Cardiac fibroblast (primary cell): ENCODE measurements at places on chromosomes 6 and 20.

DNA sequence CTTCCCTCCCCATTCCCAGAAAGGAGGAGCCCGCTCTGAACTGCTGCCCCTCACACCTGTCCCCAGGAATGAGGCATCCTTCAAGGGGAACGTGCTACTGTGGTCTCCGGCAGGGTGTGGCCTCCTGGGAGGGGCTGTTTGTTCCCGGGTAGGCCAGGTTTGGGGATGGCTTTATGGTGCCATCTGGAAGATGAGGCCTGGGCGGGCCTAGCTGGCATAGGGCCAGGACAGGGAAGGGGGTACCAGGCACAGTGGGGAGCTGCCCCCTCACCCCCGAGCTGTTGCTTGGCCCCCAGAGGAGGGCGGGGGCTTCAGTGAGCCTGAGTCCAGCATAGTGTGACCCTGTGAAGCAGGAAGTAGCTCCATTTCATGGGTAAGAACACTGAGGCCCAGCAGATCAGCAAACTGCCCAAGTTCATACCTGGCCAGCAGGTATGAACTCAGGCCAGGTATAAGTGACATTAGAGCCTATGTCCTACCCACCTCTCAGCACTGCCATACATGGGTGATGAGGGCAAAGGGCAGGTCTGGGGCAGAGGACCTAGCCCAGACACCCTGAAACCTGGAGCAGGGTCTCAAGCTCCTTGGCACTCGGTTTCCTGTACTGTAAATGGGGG lies 17.5 kb upstream of the SPDEF start:
- DNase-seq, result no peak

- no peak for DNase-seq
Observed at GRCh38 chr6:161890832-161891297, 617.0 kb upstream of the AGPAT4 start.

DNA sequence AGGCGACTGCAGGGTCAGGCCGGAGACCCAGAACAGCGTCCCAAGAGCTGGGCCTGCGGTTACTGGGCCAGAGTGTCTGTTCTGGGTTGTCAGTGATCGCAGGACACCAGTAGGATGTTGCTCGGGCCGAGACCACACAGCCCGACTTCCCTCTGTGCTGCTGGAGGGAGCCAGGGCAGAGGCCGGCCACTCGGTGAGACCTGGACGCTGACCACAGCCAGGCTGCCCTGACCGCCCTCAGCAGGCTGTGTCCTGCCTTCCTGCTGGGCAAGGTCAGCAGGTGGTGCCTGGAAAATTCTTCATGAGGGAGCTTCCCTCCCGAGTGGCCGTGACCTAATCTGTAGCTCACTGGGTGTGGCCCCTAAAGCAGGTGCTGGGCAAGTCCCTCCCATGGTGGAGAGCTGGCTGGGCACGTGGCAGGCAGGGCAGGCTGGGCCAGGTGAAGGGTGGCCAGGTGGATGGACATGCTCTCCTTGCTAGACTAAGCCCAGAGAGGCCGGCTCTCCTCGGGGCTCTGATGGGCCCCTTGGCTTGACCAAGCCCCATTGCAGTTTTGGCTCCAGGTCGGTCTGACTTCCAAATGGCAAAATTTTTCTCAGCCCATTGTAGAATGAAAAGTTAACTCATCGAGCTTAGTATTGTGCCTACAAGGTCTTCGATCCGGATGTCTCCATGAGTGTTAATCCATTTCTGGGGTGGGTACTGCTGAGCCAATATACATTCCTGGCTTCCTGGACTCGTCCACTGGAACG lies 1.9 kb downstream of the SLCO4A1 start:
- DNase-seq, result no peak

DNA sequence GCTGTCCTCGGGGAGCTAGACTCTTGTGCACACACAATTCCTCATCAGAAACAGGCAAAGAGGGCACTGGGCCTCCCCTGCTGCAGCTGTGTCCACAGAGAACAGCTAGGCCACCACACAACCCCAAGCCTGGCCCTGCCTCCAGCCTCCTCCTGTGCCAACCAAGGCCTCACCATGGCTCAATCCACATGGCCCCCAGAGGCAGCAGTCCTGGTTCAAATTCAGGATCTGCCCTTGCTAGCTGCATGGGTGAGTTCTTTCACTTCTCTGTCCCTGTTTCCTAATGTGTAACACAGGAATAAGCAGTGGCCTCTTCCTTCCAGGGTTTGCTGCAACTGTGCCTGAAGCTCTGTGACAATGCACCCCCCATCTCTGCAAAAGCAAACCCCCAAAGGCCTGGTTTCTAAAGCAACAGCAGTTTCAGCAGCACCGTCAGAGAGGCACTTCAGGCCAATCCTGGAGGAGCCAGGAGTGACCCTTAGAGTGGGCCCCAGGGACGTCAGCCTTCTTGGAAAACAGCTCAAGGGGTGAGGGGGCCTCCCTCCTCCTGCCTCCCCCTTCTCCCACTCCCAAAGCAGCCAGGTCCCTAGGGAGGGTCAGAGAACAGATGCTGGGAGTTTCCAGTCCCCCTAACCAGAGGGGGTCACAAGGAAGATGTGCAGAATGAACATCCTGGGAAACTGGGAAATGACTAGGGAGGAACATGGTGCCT lies 2.2 kb downstream of the ADISSP start:
- DNase-seq, result no peak

DNA sequence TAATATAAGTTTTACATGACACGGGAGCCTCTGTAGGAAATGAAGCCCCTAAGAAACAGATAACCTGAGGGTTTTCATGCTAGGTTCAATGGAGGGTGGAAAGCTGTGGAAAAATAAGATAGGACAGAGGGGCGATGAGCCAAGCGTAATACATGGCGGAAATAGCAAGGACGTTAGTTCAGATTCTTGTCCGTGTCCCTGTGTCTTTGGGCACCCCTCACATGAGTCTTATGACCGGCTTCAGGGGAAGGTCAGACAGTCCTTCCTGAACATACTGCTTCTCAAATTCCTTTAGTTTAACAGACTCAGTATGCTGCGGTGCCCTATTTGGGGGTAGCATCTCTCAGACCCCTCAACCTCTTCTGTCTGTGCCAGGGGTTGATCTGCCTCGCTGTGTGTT lies 20.8 kb downstream of the EFCAB8 start:
- DNase-seq, result no peak

- DNase-seq, result no peak
Observed at GRCh38 chr6:144619966-144620365, 334.8 kb downstream of the UTRN start.

DNA sequence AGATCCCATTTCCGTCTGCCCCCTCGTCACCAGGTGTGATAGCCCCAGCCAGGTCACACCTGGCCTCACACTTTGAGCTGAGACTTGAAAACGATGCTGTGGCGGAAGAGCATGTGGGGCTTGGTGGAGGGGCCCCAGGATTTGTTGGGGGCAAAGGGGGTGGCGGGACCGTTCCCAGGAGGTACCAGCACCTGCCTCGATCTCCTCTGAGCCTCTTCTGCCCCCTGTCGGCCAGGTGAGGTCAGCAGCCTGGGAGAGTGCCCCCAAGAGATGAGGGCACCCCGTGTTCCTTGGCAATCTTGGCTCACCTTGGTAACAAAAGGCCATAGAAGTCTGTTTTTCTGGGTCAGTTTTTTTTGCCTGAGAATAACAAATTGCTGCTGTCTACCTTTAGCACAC lies 25.4 kb downstream of the SPATA2 start:
- no peak for DNase-seq

DNA sequence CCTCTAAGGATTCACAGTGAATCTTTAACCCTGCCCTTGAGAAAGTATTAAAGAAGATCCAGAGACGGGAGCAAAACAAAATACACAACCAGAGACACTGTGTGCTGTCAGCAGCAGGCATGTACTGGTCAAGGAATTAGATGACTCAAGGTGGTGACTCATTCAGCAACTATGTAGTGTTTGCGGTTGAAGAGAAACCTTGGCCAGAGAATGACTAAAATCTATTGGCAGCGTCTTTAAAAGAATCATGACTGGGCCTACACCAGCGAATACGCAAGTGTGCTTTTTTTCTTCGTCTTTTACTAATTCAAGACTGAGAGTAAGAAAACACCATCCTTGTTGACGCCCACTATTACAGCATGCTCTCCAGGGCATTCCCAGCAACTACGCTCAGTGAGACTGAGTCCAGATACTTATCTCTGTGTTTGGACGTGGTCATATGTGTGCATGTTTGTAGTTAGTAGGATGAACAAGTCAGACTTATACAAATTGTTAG lies 72.4 kb upstream of the BACH2 start:
- DNase-seq, result peak; percentile 99

- DNase-seq, result no peak
Observed at GRCh38 chr6:10166031-10166430, 248.8 kb downstream of the TFAP2A start.

DNA sequence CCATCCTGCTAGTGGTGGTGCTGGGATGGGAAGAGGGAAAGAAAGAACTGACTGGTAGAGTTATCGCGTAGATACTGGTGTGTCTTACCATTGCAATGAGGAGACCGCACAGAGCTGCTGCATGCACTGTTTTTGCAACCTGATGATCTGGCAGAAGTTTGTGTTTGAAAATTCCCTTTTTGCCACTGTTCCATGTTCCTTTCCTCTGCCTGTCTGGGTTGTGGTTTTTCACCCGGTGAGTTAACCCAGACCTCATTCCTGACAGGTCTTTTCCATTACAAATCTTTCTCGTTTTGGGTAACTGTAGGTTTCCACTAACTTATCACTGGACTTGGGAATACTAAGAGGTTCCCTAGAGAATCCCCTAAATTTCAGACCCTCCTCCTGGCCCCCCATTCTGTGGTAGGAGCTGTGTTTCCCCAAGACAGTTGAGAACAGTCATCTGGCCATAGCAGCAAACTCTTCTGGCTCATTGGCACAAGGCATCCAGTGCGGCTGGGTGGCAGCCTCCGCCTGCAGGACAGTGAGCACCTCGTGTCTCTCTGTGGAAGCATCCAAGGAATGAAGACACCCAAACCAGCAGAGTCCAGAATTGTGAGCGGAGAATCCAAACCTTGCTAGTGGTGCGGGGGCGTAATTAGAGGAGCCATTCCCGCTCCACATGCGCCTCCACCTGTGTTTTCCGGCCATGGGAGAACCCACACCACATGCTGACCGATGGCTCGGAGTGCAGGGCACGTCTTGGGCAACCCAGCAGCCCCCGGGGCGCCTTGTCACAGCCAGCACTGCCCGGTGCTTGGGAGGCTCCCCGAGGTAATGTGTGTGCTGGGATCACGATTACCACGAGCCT lies 32.8 kb downstream of the ERMARD start:
- DNase-seq, result no peak

GRCh38 chr6:17986656-17987446 lies 584 bp downstream of the KIF13A start:
- peak; percentile 58 for DNase-seq

- DNase-seq, result no peak
Observed at GRCh38 chr6:41042226-41043055, at the start of gene TSPO2. Gene TSPO2 (plus strand): TSS chr6:41042467. CDS start chr6:41042986, 519 bp downstream.

DNA sequence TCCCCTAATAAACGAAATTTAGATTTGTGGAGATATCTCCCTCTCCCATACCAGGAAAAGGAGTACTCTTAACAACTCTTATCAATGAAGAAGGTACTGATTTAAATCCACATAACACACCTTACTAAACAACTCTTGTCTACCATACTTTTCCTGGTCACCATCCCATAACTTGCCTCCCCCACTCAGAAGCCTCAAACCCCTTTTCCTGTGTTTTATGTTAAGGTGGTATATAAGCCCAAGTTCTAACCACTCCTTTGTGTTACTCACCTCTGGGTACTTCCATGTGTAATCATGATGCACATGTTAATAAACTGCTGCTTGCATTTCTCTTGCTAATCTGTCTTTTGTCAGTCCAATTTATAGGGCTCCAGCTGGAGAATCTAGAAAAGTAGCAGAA lies 330.7 kb downstream of the CD83 start:
- DNase-seq, result no peak

GRCh38 chr6:119308991-119309657 lies 40.4 kb downstream of the MAN1A1 start:
- peak; percentile 17 for DNase-seq

GRCh38 chr6:159473475-159474263 lies 219.4 kb downstream of the SOD2 start:
- no peak for DNase-seq

DNA sequence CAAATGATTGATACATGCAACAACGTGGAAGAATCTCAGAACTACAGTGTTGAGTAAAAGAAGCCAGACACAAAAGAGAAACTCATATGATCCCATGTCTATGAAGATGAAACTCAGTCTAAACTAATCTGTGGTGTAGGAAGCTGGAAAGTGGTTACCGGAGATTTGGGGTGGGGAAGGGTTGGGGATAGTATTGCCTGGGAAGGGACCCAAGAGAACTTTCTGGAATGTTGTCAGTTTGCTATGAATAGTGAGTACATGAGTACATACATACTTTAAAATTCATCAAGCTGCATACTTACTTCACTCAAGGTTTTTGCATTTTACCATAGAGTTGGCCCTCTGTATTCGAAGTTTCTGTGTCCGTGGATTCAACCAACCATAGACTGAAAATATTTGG lies 106.0 kb downstream of the SAMD5 start:
- DNase-seq, result no peak

DNA sequence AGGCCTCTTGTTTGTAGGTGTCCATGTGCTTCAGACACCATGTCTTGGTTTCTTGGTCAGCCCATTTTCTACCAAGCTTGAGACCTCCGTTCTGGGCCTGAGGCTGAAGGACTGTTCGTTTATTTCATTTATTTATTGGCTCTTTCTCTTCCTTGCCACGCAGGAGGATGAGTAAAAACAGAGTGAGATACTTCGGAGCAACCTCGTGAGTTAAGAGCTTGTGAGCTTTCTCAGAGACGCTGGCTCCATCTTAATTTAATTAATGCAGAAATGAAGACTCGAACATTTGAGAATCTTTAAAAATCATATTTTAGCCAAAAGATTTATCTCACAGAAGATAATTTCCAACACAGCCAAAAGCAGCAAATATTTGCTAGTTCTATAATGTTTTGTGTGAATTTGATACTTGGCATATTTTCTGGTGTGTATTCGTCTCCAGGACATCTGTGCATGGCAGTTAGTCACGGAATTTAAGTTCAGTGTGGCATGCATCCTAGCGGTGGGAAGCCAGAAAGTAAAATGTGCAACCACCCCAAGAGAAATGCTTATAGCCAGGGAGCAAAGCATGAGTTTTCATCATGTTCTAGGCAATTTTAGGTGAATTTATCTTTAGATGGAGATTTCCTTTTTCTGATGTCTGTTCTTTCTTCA lies 76.0 kb downstream of the THBS2 start:
- peak; percentile 69 for DNase-seq

- no peak for DNase-seq
Observed at GRCh38 chr20:13348311-13349234, 127.5 kb downstream of the ISM1 start.

- DNase-seq, result no peak
Observed at GRCh38 chr6:79241228-79241627, 6.7 kb upstream of the HMGN3 start.
